ENCODE measurements at places on chromosomes 13 and 19. TPM values are rescaled to one million over a fixed set of nuclear protein-coding genes. Genes with fewer than 3 reads are reported as not detected.

COX6B2 gene
- polyA plus RNA-seq: not detected

CSNK1G2 gene
- 28.8 TPM for polyA plus RNA-seq

TMC4 gene
- polyA plus RNA-seq: not detected

IGSF23 gene
- polyA plus RNA-seq: not detected

PALM3 gene
- not detected for polyA plus RNA-seq

ZNF285 gene
- 2.1 TPM for polyA plus RNA-seq

ZNF333 gene
- 6.2 TPM for polyA plus RNA-seq

CEACAM1 gene
- 5.4 TPM for polyA plus RNA-seq

ZNF66 gene
- polyA plus RNA-seq: 6.1 TPM

SOX1 gene
- not detected for polyA plus RNA-seq

ZNF850 gene
- 0.53 TPM for polyA plus RNA-seq

STAP2 gene
- not detected for polyA plus RNA-seq

PVR gene
- polyA plus RNA-seq: not detected

GPR18 gene
- 58.6 TPM for polyA plus RNA-seq

PABPC3 gene
- polyA plus RNA-seq: 0.10 TPM

MEDAG gene
- not detected for polyA plus RNA-seq

ZNF441 gene
- 9.3 TPM for polyA plus RNA-seq

SIN3B gene
- 11.8 TPM for polyA plus RNA-seq

TYROBP gene
- 13.7 TPM for polyA plus RNA-seq

ANGPTL8 gene
- not detected for polyA plus RNA-seq

CPB2 gene
- 0.14 TPM for polyA plus RNA-seq
